ENCODE measurements at places on chromosomes 6 and 20.

- DNase-seq, result no peak
Measured at GRCh38 chr20:17316316-17317038, 89.6 kb downstream of the PCSK2 start.

DNA sequence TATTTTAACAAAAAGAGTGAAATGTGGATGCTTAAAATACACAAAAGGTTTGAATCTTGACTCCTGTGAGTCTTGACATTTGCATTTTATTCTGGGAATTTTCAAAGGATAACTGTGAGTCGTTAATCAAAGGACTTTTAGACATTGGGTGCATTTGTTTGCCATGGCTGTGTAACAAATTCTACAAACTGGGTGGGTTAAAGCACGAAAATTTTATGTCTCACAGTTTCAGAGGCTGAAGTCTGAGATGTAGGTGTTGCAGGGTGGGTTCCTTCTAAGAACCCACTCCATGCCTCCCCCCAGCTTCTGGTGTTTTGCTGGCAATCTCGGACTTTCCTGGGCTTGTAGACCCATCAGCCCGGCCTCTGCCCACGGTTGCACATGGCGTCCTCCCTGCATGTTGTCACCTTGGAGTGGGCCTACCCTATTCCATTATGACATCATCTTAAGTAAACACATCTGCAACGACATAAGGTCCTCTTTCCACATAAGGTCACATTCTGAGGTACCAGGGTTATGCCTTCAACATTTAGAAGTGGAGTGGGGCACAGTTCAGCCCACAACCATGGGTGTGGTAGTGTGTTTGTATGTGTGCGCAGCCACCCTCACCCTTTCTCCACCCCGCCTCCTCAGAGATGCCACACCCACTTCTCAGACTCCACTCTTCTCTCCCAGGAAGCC, 113.1 kb downstream of the FOXA2 start:
- no peak for DNase-seq

DNA sequence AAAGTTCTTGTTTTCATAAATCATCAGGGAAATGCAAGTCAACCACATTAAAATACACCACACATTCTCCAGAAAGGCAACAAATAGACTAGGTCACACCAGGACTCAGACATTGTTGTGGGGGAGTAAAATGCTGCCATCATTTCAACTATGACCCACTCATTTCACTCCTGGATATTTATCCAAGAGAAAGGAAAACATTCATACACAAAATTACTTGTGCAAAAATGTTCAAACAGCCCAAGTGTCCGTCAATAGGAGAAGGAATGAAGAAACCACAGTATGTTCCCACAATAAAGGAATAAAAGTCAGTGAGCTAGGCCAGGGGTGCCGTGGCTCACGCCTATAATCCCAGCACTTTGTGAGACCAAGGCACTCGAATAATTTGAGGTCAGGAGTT, 81.5 kb upstream of the QKI start:
- DNase-seq, result no peak

DNA sequence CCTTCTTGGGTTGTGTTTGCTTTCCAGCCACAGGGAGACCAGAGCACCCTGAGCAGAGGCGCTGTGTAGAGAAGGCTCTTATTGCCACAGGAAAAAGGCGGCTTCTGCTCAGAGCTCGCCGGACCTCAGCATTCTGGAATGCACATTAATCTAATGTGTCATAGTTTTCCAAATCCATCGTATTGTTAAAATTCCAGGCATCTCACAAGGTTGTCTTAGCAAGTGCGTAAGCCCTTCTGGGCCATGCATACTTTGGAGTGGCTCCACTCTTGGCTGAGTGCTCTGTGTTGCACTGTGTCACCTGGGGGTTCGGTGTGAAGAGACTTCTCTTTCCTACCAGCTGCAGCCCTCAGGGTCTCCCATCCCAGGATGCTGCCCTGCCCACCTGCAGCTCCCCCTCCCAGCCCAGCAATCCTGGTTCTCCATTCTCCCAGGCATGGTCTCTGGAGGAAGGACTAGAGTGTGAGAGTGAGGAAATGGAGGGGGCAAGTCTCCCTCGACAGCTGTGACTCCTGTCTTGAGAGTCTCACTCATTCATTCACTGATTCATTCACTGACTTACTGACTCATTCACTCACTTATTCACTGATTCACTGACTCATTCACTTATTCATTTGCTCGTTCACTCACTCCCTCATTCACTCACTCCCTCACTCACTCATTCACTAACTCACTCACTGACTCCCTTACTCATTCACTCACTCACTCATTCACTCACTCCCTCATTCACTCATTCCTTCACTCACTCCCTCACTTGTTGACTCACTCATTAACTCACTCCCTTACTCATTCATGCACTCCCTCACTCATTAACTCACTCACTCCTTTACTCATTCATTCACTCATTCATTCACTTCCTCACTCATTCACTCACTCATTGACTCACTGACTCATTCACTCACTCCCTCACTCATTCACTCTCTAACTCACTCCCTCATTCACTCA, 83.7 kb upstream of the MPC1 start:
- DNase-seq, result peak; percentile 36

- no peak for DNase-seq
Measured at GRCh38 chr6:170145272-170145592, 145.6 kb downstream of the DLL1 start.

GRCh38 chr6:43722920-43723545, 35.4 kb upstream of the MRPS18A start:
- DNase-seq, result no peak

Data from HFF-Myc (cell line).